ENCODE measurements at places on chromosomes 6 and 20. TPM values are rescaled to one million over a fixed set of nuclear protein-coding genes. Genes with fewer than 3 reads are reported as not detected.

SLC22A16 gene
- total RNA-seq, result not detected

PRSS16 gene
- total RNA-seq, result 3.3 TPM

SLX4IP gene
- 2.1 TPM for total RNA-seq

SLC25A27 gene
- total RNA-seq, result 0.32 TPM

FAM217A gene
- total RNA-seq, result not detected

Measured in A549 treated with Hydrocortisone at 1 μM for 4 hours (cell line).